SK-N-SH (cell line): ENCODE measurements at places on chromosomes 1 and 21. TPM values are rescaled to one million over a fixed set of nuclear protein-coding genes. Genes with fewer than 3 reads are reported as not detected.

Gene LMOD1
- 2.7 and 4.9 TPM in 2 replicates for polyA plus RNA-seq

Gene MYBPHL
- polyA plus RNA-seq = 0.07 TPM in 1 of 2 replicates, not detected in the other

DNA sequence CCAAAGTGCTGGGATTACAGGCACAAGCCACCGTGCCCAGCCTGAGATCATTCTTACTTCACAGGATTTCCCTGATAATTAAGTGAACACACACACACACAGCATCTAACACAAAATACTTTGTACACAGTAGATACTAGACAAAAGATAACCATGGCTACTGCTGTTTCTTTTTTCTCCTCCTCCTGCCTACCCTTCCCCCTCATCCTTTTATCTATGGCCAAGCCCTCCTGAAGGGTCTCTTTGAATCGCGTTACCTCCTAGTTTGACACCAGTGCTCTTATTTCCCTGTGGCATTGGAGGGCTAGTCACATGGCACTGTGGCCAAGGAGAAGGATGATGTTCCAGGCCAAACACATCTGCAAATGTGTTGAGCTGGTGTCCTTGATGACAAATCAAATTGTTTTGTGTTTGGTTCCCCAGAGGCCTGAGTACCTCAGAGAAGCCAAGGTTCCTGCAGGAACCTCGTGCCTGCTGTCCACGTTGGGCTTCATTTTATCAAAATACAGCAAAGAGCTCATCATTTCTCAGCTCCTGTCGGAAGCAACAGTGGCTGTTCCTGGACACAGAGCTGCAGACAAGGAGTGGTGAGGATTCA, 20.6 kb downstream of the NDUFS5 start:
- no peaks in the 10 kb centered on the region for H3K27me3 ChIP-seq
- peaks cover 3% of the 10 kb centered on the region; the same call in 1 of the 2 replicates for H3K36me3 ChIP-seq
- H3K4me3 ChIP-seq = no peak overlapping the region

Gene FMO5
- polyA plus RNA-seq = 0.30 and 0.50 TPM in 2 replicates

- peaks cover 12% of the 10 kb centered on the region; the same call in 1 of the 2 replicates for H3K4me1 ChIP-seq
- H3K36me3 ChIP-seq = no peaks in the 10 kb centered on the region
- H3K4me3 ChIP-seq = peak overlapping the region; percentile 43
- DNase-seq = no peak
- H3K27ac ChIP-seq = no peak overlapping the region
Measured at GRCh38 chr21:45590726-45591618, 48.7 kb upstream of the SLC19A1 start.

GRCh38 chr1:25030674-25031589, 100.9 kb upstream of the RUNX3 start:
- H3K4me1 ChIP-seq = no peaks in the 10 kb centered on the region
- H3K27ac ChIP-seq = no peak overlapping the region
- H3K36me3 ChIP-seq = no peaks in the 10 kb centered on the region

DNA sequence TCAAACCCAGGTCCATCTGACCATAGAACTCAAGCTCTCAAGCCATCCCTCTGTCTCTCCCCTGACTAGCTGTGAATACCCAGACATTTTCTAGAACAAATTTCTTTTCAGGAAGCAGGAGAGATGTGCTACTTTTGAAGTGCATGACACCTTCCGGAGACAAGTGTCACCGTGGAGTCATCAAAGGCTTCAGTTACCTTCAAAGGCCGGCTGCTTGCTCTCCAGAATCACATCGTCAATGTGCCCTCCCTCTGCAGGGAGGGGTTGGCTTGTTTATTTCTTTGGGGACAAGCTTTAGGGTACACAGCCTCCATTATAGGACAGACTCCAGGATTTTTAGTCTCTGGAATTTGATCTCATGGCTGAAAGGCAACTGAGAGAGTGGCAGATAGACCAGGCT, 37.7 kb upstream of the IGSF21 start:
- no peaks in the 10 kb centered on the region for H3K27me3 ChIP-seq
- no peak overlapping the region for H3K27ac ChIP-seq
- no peaks in the 10 kb centered on the region for H3K36me3 ChIP-seq
- no peak overlapping the region for H3K4me3 ChIP-seq

- H3K4me3 ChIP-seq = no peak overlapping the region
- H3K36me3 ChIP-seq = no peaks in the 10 kb centered on the region
- peaks cover 5% of the 10 kb centered on the region; the same call in 1 of the 2 replicates for H3K4me1 ChIP-seq
- H3K27me3 ChIP-seq = no peaks in the 10 kb centered on the region
- no peak for DNase-seq
Measured at GRCh38 chr21:44456915-44457736, 1.8 kb downstream of the LRRC3 start.

- H3K36me3 ChIP-seq = no peaks in the 10 kb centered on the region
- H3K27me3 ChIP-seq = no peaks in the 10 kb centered on the region
- no peaks in the 10 kb centered on the region for H3K4me1 ChIP-seq
- H3K27ac ChIP-seq = no peak overlapping the region
- no peak for DNase-seq
Measured at GRCh38 chr21:32795802-32796559, 24.4 kb upstream of the PAXBP1 start.

- no peak overlapping the region for H3K4me3 ChIP-seq
- H3K27ac ChIP-seq = no peak overlapping the region
- no peaks in the 10 kb centered on the region; the same call in 1 of the 2 replicates for H3K27me3 ChIP-seq
- no peaks in the 10 kb centered on the region for H3K4me1 ChIP-seq
- no peaks in the 10 kb centered on the region for H3K36me3 ChIP-seq
Measured at GRCh38 chr1:33573661-33574060, 101.2 kb downstream of the ZSCAN20 start.

Gene EXOSC10
- polyA plus RNA-seq = 62.5 and 79.8 TPM in 2 replicates
